ENCODE measurements at places on chromosomes 12 and 14. TPM values are rescaled to one million over a fixed set of nuclear protein-coding genes. Genes with fewer than 3 reads are reported as not detected.

Gene EXOC3L4
- 0.18 TPM for total RNA-seq

Gene NUMB
- total RNA-seq = 88.0 TPM

Gene HOXC12
- not detected for total RNA-seq

Gene LAG3
- 3.8 TPM for total RNA-seq
